G401 (cell line): ENCODE measurements at places on chromosomes 13 and 19.

DNA sequence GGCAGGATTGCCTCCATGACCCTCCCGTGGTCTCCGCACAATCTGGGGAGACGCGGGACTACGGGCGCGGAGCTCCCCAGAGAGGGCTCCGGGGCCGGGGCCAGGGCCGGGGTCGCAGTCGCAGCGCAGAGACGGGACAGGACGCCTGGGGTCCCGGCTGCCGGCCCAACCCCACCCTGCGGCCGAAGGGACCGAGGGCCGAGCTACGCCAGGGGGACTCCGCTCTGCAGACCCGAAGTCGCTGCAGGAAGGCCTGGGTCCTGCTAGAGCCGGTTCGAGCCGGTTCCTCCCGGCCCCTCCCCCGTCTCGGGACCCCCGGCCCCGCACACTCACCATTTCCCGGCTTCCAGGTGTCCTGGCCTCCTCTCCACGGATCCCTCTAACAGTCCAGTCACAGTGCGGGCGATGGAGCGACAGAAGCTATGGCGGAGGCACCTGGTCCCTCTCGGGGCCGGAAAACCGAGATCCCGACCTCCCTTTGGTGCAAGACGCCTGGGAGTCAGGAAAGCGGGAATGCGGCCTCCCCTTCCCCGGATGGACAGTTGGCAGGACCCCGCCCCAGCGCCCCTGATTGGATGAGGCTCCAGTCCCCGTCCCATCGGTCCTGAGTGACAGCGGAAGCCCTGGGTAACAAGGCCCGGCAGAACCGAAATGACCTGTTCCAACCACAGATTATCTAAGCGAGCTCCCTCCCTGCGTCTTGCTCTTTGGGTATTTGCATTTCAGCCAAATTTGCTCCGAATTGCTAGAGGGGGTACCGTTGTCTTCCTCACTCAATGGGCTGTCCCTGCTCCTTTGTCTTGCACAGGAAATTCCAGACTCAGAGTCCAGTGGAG, at the start of gene ZNF625:
Gene ZNF625 (minus strand): TSS at position 512 of the 836 bp plus-strand sequence. CDS start 176 bp downstream, at position 336.
- peak; percentile 97 for DNase-seq

DNA sequence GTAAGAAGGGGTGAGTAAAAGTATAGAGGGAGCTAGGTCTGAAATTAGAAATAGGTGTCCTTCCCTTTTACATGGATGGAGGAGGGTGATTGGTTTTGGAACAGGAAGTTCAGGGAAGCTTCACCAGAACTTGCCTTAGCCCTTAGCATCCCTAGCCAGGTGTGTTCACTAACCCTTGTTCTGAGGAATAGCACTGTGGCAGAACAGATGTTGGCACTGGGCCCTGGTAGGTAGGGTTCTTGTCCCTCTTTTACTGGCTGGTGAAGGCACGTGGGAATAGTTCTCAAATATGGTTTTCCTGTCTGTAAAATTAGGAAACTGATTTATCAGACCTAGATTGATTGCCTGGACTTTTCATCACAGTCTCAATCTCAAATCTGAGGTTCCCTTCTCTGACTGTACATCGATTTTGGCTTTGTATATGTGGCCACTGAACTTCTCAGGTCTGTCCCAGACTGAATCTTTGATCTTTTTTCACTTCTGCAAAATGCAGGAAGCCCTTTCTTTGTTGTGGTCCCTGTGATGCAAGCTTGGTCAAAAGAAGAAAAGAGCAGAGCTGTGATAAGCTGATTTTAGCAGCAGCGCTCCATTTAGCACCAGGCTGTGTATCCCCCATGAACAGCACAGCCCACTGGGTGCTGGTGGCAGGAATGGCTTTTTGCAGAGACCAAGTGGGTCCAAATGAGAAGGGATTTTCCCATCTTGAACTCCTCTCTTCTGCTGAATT, 86.2 kb upstream of the HTR2A start:
- no peak for DNase-seq

DNA sequence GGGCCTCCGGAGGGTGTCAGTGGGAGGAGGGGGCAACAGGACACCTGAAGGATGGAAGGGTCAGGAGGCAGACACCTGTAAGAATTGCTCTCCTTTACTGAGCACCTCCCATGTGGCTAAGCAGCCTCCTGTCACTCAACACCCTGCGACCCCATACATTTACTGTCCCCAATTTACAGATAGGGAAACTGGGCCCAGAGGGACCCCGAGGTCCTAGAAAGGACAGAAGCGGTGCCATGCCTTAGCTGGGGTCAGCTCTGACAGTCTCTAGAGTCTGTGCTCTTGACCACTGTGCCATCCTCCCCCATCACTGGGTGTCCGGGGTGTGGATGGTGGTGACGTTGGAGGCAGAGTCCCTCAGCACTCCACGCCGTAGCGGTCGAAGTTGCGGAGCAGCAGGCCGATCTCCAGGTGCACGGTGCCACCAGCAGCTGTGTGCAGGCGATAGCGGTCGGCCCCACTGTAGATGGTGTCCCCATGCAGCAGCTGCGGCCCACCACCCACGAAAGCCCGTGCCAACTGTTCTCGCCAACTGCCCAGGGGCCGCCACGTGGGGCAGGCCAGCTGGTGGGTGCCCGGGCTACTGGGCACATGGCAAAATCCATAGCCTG, 726 bp upstream of the TGFB1 start:
- no peak for DNase-seq

GRCh38 chr19:35790981-35791813, 15.8 kb downstream of the ARHGAP33 start:
- DNase-seq, result peak; percentile 71

GRCh38 chr13:74070065-74070464, 64.1 kb downstream of the KLF12 start:
- no peak for DNase-seq

GRCh38 chr13:85974608-85975366, 175.6 kb upstream of the SLITRK6 start:
- no peak for DNase-seq

DNA sequence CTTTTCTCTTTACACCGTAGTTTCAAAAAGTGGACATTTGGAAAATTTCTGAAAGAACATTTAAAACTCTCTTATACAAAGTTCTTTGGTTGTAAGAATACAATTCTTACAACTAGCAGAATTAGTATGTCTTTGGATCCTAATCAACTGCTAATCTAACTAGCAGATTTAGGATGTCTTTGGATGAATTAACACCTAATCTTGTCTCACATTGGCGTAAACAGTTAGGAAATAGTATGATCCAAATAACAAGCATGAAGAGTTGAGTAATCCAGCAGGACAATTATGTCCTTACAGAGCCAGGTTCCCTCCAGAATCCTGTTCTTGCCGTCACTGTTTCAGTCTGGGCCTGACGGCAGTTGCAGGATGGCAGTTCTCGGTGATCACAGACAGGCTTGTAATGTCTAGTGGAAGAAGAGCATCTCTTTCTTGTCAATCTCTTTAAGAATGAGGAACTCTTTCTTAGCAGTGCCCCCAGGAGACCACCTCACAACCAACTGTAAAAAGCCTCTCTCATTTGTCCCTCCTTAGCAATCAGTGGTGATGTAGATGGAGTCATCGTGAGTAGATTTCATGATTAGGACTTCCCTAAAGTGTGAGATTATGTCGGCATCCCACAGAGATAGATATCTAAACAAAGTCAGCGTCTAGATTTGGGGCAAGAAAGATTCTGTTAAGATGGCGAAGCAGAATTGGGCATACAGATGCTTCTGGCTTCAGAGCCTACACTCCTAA, 5.7 kb upstream of the TNFSF13B start:
- DNase-seq, result no peak

DNA sequence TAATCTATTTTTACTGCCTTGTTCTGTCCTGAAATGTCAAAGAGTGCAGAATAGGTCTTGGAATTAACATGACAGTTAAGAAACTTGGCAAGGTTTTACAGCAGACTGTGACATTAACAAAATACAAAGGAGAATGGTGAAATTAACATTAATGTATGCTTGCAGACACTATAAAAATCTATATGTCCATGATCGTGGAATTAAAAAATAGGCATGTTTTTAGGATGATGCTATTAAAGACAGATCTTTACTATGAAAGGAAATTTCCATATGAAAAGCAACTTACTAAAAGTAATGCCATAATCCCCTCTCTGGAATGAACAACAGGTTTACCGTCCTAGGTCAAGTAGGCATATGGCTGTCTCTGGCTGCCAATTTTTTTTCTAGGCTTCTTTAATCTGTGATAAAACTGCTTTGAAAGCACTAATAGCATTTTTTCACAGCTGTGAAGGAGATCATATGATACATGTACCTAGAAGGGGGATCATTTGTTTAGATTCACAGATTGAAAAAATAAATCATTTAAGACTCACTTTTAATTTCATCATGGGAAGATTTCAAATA, 291.5 kb downstream of the ZNF536 start:
- peak; percentile 66 for DNase-seq

DNA sequence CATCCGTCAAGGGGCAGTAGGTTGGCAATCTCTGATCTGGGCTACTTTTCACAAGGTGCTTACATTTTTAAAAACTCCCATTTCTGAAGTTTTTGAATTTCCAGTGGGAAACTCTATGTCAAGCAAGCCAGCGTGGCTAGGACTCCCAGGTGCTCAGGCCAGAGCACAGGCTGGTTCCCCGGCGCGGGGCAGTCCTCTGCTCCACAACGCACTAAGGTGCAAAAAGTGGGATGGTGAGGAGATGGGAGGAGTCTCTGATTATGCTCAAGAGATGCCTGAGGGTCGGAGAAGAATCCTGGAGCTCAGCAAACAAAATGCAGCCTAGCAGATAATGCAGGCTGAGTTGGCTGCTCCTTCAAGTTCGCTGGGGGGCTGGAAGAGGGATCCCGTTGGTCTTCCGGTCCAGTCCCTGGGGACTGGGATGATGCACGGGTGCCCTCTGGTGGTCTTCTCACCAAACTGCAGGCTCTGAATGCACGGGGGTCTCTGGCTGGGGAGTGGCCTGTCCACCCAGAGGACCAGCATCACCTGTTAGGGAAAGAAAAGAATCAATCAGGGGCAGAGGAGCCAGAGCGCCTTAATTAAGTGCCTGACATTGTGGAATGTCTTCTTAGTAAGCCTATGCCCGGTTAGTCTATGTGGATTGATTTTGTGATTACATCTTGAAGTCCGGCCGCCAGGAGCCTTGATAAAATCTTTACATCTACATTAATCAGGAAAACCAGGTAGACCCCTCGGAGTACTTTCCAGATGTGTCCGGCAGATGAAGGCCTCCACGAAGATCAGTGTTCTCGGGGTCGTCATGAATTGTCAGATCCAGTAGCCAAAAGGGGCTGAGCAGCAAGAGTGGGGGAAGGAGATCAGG, 244.4 kb upstream of the MAB21L1 start:
- DNase-seq, result peak; percentile 71
